ENCODE measurements at places on chromosomes 6 and 20.

GRCh38 chr6:6556738-6557503 is 31.6 kb upstream of the LY86 start:
- DNase-seq: no peak

DNA sequence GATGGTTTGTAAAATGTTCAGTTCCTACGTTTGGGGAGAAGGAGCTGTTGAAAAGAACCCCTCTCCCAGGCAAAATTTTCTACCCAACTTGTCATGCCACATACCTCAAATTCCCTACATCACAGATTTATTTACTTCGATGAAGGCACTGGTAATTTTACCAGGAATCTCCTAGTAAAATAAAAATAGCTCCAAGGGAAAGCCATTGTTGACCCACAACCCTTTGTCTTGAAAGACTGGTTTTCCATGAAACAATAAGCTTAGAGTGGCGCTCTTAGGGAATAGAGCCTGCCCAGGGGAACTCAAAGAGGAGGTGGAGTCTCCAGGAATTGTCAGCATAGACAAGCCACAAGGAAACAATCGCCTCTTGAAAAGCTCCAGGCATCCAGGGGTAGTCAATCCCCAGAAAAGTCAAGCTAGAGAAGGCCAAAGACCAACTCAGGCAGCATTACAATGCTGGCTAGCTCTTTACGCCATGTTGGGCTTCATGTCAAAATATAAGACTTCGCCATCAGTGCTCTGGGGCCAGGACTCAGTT is 99.2 kb upstream of the RREB1 start:
- no peak for DNase-seq

DNA sequence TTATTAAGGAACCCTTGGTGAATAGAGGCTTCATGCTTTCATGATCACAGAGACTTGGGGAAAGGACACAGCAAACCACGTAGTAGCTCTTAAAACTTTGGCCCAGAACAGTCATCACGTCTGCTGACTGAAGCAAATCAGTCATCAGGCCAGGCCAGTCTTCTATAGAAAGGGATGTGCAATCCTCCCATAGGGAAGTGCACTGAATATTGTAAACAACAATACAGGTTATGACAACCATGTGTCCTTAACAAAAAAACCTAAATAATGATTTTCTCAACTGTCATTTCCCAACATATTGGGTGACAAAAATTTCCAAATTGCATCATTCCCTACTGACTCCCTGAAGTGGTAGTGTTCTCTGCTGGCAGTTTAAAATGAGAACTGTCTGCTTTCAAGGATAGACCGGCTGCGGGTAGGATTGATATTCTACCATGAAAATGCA is 388.2 kb upstream of the CITED2 start:
- DNase-seq: no peak

DNA sequence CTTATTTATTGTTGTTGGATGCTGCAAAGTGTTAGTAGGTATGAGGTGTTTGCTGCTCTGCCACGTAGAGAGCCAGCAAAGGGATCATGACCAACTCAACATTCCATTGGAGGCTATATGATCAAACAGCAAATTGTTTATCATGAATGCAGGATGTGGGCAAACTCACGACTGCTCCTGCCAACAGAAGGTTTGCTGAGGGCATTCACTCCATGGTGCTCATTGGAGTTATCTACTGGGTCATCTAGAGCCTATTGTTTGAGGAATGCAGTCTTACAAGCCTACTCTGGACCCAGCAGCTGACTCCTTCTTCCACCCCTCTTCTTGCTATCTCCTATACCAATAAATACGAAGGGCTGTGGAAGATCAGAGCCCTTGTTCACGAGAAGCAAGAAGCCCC is 12.1 kb downstream of the MICB start:
- DNase-seq: no peak

DNA sequence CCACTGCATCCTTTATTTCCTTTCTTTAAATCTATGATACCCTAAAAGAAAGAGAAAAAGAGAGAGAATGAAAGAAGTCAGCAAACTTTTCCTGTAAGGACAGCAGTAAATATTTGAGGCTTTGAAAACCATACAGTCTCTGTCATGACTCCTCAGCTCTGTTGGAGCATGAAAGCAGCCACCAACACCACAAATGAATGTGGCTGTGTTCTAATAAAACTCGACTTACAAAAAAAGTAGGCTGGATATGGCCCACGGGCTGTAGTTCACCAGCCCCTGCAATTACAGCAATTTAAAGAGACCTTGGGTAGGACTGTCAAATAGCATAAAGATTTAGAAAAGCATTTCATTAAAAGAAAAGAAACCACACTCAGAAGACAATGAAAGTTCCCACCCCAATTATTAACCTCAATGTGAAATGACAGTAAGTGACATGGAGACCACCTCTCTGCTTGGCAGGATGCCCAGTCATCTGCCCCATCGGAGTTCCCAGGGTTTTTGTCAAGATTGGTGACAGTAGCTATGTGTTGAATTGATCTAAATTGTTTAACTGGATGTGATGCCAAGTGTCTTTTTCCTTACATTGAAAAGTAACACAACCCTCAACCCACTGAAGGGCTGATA is 50.9 kb downstream of the TNFRSF21 start:
- no peak for DNase-seq

DNA sequence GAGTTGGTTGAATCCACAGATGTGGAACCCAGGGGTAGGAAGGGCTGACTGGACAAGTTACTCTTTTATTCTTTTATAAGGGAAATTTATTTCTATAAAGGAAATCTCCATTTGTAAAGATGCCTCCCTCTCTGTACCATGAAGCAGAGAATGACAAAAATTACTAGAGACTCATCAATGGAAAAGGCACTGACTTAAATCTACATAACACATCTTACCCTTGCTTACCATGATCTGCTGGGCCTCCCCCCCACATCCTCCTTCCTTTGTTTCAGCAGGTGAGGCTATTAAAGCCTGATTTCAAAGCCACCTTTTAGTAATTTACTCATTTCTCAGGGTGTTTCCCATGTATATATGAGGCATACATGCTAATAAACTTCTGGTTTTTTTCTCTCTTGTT is 130.2 kb upstream of the HDDC2 start:
- DNase-seq: no peak

GRCh38 chr6:56860475-56860874 is 94.4 kb upstream of the BEND6 start:
- DNase-seq: no peak

Measured in left lung (tissue), 14 donors.